Esophagus muscularis mucosa (tissue), 4 donors: ENCODE measurements at places on chromosomes 1 and 21. TPM values are rescaled to one million over a fixed set of nuclear protein-coding genes. Genes with fewer than 3 reads are reported as not detected.

GRCh38 chr1:1441002-1441888 is 5.8 kb downstream of the VWA1 start:
- DNase-seq = no peak

GRCh38 chr1:74681001-74681400 is 7.4 kb upstream of the ERICH3 start:
- no peak for DNase-seq

DNA sequence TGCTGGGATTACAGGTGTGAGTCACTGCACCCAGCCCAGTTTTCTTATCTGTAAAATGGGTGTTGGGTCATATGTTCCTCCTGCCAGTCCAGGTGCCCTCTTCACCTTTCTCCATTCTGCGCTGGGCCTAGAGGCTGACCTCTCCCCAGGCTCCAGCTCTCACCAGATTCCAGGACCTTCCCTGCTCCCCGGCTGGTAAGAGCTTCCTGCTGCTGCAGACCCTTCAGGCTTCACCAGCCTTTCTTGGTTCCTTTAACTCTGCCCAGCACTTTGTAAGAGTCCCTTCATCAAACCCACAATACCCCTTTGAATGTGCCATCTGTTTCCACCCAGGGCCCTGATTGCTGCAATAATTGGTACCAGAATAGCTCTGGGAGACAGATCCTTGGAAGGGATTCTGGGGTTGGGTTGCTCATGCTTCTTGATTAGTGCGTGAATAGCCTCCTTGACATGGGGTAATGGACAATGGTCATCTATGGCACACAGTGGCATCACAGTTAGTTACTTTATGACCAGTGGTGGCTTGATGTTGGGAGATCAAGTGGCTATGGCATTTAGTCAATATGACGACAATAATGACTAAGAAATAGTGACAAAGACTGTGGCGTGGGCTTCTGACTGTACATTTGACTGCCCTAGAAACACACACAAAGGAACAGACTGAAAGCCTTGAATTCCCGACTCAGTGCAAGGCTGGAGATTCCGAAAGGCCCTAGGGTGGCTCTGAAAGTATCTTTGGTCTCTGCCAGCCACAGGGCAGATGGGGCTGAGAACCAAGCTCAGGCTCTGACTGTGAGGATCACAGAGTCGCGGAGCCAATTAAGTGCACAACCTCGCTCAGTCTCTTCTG is 67.3 kb downstream of the SLC9A1 start:
- no peak for DNase-seq

The FMO2 gene
- 41.1 TPM for total RNA-seq

GRCh38 chr1:22038036-22038435 is 14.5 kb upstream of the CDC42 start:
- no peak for DNase-seq

The IGSF9 gene
- not detected for total RNA-seq

The MSH4 gene
- 0.13 TPM for total RNA-seq

The PRR9 gene
- not detected for total RNA-seq
